Smooth muscle cell of trachea (primary cell): ENCODE measurements at places on chromosomes 5 and 9. TPM values are rescaled to one million over a fixed set of nuclear protein-coding genes. Genes with fewer than 3 reads are reported as not detected.

GHR gene
- total RNA-seq, result 2.8 and 3.5 TPM in 2 replicates

MCC gene
- 33.5 and 51.3 TPM in 2 replicates for total RNA-seq

CFAP90 gene
- 0.17 TPM in 1 of 2 replicates, not detected in the other for total RNA-seq

PJA2 gene
- total RNA-seq, result 92.1 and 119 TPM in 2 replicates

CIZ1 gene
- total RNA-seq, result 35.6 and 42.7 TPM in 2 replicates

ARSI gene
- total RNA-seq, result 12.1 and 18.9 TPM in 2 replicates

BNIP1 gene
- 19.2 and 26.8 TPM in 2 replicates for total RNA-seq

NTNG2 gene
- total RNA-seq, result 2.0 and 4.8 TPM in 2 replicates

TMEM174 gene
- total RNA-seq, result not detected in 2 replicates

SPINK6 gene
- total RNA-seq, result not detected in 2 replicates

CCNI2 gene
- total RNA-seq, result not detected in 2 replicates

SPATA31E1 gene
- total RNA-seq, result not detected in 2 replicates

MYO10 gene
- total RNA-seq, result 46.7 and 81.5 TPM in 2 replicates

IRX2 gene
- total RNA-seq, result 2.0 and 6.1 TPM in 2 replicates

LCN9 gene
- not detected in 2 replicates for total RNA-seq

LRRC19 gene
- total RNA-seq, result not detected in 2 replicates

ZNF79 gene
- 10.8 and 19.0 TPM in 2 replicates for total RNA-seq

BNC2 gene
- total RNA-seq, result 36.1 and 52.5 TPM in 2 replicates

CNTNAP3B gene
- 1.2 and 7.1 TPM in 2 replicates for total RNA-seq

ROR2 gene
- 20.9 and 29.8 TPM in 2 replicates for total RNA-seq

SHOC1 gene
- total RNA-seq, result under 0.01 and 0.17 TPM in 2 replicates
